ENCODE measurements at places on chromosomes 1 and 21.

GRCh38 chr1:196590012-196590708 lies 18.1 kb downstream of the KCNT2 start:
- no peak for DNase-seq

GRCh38 chr1:63973005-63973419 lies 199.2 kb downstream of the ROR1 start:
- DNase-seq = no peak

DNA sequence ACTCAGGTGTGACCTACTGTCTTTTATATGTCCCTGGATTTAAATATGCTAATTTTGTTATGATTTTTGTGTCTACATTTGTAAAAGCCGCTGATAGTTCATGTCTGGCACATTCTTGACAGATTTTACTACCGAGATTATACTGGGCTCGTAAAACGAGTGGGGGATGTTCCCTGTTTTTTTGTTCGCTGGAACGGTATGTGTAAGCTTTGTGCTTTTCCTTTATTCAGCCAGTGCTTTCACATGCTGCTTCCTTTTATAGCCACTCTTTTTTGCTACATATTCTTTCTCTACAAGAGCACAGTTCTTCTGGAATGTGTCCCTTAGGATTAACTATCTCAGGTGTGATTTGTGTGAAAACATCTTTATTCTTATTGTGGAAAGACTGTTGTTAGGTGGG lies 46.6 kb downstream of the ADARB1 start:
- DNase-seq = no peak

DNA sequence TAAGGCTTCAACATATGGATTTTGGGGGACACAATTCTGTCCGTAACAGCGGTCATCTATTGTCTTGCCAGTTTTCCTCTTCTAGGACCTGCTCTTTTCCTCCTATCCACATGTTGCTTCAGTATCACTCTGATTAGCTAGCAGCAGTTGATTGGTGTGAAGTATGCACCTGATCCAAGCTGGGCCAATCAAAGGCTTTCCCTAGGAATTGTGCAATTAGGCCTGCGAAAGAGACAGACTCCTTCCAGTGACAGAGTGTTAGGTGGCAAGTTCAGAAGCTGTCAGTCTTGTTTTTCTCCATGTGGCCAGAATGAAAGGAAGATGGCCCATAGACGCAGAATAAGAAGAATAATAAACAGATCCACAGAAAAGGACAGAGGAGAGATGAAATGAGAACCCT lies 34.1 kb upstream of the IL12RB2 start:
- no peak for DNase-seq

GRCh38 chr1:154962795-154963330 lies 1.3 kb upstream of the PYGO2 start:
- no peak for DNase-seq
